ENCODE measurements at places on chromosomes 1 and 21.

DNA sequence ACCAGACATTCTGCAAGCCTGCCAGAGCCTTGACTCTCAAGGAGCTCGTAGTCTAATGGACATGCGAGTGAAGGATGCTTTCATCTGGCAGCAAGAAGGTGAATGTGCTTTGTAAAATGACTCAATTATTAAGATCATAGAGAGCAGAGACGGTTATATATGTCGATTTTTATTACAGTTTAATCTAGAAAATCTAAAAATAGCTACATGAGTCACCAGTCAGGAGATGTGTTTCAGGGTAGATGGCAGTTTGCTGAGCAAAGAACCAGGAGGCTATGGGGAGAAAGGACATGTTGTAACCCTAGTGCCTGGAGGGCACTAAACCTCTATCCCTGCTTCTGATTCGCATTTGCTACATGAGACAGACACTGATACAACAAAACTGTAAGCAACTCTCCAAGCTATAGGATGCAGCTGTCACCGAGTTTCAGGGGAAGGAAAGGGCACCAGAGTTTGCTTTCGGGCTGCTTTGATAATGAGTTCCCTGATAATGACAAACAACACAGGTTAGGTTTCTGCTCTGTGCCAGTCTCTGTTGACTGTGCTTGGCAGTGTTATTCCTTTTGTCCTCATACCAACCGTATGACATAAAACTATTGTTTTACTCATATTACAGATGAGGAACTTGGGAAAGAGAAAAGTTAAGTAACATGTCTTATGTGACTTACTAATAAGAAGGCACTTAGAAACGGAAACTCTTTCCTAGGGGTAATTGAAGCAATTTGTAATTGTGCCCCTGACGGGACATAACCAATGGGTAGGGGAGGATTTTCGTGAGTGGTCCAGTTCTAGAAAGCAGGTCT lies 43.2 kb downstream of the C1orf198 start:
- no peak overlapping the region for H3K4me3 ChIP-seq
- H3K27me3 ChIP-seq, result no peaks in the 10 kb centered on the region
- no peaks in the 10 kb centered on the region for H3K4me1 ChIP-seq
- DNase-seq, result no peak

GRCh38 chr1:3471356-3472087 lies 17.1 kb downstream of the ARHGEF16 start:
- H3K4me3 ChIP-seq, result no peak overlapping the region
- no peak for DNase-seq
- H3K36me3 ChIP-seq, result no peaks in the 10 kb centered on the region
- no peaks in the 10 kb centered on the region for H3K4me1 ChIP-seq
- no peak overlapping the region for H3K27ac ChIP-seq

DNA sequence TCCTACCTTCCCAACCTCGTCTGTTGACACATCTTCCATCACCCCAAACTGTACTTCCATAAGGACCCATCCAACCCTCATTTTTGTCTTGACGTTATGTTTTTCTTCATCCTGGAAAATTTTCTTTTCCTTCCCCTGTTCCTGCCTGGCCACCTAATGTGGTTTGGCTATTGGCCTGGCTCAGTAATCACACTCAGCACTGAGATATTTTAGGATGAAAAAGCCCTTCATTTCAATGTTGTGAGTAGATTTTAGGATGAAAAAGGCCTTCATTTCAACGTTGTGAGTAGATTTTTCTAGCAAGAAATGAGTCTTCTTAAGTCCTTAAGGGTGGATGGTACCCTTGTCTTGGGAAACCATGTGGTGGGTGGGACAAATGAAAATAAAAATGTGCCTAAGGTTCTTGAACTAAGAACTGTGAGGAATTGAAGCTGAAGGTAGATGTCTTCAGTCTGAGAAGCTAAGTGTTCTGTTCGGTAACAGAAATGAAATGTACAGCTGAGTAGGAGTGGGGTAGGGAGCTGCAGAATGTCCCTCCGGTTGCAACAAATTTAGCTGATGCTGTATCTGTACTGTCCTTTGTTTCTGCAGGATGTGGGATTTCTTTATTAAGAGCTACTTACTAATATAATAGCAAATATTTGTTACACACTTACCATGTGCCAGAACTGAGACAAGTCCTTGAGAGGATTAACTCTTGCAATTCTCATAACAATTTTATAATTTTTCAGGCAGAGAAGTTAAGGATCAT lies 36.1 kb downstream of the DNTTIP2 start:
- DNase-seq, result no peak
- H3K27me3 ChIP-seq, result no peaks in the 10 kb centered on the region
- no peak overlapping the region for H3K27ac ChIP-seq

- no peaks in the 10 kb centered on the region for H3K4me1 ChIP-seq
- H3K36me3 ChIP-seq, result no peaks in the 10 kb centered on the region
- H3K27ac ChIP-seq, result no peak overlapping the region
- peaks cover 4% of the 10 kb centered on the region for H3K27me3 ChIP-seq
- DNase-seq, result no peak
- H3K4me3 ChIP-seq, result no peak overlapping the region
These were observed 72.0 kb downstream of the NOS1AP start for GRCh38 chr1:162141281-162142054.

GRCh38 chr1:246772686-246773085 lies 48.5 kb downstream of the SCCPDH start:
- no peaks in the 10 kb centered on the region for H3K36me3 ChIP-seq
- no peaks in the 10 kb centered on the region for H3K27me3 ChIP-seq
- no peak overlapping the region for H3K4me3 ChIP-seq
- H3K27ac ChIP-seq, result no peak overlapping the region

GRCh38 chr1:117339866-117340700 lies 27.2 kb upstream of the MAN1A2 start:
- H3K27ac ChIP-seq, result no peak overlapping the region
- H3K27me3 ChIP-seq, result no peaks in the 10 kb centered on the region
- H3K36me3 ChIP-seq, result no peaks in the 10 kb centered on the region
- peaks cover 10% of the 10 kb centered on the region for H3K4me1 ChIP-seq
- H3K4me3 ChIP-seq, result no peak overlapping the region

Measured in CD8-positive, alpha-beta memory T cell (primary cell).